ENCODE measurements at places on chromosomes 12 and 14.
A peak's percentile ranks its signal among the peaks of the same experiment; 100 is the strongest.

GRCh38 chr12:78406828-78407227 is 457.7 kb upstream of the SYT1 start:
- no peak for DNase-seq

DNA sequence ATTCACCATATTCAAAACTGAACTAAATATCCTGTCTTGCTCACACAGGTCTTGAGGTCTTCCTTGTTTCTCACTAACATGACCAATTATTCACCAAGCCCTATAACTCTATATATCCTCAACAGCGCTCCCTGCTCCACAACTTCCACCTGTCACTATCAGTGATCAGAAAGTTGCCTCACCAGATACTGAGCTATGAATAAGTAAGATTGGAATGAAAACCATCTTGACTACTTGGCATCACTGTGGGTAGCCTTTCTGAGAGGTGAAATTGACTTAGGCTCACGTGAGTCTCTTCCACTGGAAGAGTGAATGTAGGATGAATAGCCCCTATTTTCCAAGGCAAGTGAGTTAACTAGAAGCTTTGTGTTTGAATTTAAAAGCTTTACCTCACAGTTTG is 167.1 kb downstream of the PIK3C2G start:
- no peak for DNase-seq

DNA sequence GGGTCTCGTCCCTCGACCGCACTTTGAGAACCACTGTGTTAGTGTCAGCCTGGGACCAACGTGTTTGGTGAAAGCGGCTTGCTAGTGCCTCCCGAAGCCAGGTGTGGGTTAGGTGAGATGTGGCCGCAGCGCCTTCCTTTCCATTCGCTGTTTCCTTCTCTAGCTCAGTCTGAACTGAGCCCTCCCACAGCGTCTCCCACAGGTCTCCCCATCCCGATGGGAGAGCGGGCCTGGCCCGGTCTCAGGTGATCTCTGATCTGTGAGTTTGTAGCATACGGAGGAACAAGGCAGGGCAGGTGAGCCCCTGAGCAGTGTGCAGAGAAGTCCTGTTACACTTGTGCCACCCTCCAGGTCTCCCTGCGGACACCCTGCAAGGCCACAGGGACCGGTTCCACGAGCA is 19.3 kb downstream of the HIP1R start:
- no peak for DNase-seq

DNA sequence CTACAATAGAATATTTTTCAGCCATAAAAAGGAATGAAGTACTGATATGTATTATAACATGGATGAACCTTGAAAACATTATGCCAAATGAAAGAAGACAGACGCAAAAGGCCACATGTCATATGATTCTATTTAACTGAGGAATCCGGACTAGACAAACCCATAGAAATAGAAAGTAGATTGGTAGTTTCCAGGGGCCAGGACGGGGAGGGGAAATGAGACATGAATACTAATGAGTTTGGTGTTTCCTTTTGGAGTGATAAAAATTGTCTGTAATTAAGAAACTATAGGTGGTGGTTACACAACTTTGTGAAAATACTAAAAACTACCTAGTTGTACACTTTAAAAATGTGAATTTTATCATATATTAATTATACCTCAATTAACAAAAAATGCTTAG is 247.6 kb downstream of the BCAT1 start:
- no peak for DNase-seq

GRCh38 chr14:24189059-24189375 is 401 bp upstream of the IPO4 start:
- DNase-seq = no peak

- DNase-seq = no peak
Measured at GRCh38 chr14:71013551-71014192, 106.4 kb downstream of the PCNX1 start.

DNA sequence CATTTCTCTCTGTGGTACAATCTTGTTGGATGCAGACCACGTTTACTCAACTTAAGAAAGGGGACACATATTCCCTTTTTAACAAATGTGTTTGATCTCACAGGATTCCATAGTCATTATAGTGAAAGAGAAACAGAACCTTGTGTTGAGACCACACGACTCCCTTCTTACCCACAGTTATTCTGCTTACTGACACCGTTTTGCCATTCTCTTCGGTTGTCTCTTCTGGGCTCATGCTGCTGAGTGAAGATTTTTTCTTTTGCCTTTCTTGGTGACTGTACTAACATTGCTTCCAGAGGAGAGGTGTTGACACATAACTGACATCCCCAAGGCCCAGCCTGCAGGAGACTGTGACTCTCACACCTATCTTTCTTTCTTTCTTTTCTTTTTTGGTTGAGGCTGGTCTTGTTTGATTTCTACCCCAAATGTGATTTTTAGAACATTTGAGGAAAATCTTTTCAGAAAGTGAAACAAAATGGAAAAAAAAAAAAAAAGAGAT is 61.2 kb upstream of the OTOGL start:
- no peak for DNase-seq

DNA sequence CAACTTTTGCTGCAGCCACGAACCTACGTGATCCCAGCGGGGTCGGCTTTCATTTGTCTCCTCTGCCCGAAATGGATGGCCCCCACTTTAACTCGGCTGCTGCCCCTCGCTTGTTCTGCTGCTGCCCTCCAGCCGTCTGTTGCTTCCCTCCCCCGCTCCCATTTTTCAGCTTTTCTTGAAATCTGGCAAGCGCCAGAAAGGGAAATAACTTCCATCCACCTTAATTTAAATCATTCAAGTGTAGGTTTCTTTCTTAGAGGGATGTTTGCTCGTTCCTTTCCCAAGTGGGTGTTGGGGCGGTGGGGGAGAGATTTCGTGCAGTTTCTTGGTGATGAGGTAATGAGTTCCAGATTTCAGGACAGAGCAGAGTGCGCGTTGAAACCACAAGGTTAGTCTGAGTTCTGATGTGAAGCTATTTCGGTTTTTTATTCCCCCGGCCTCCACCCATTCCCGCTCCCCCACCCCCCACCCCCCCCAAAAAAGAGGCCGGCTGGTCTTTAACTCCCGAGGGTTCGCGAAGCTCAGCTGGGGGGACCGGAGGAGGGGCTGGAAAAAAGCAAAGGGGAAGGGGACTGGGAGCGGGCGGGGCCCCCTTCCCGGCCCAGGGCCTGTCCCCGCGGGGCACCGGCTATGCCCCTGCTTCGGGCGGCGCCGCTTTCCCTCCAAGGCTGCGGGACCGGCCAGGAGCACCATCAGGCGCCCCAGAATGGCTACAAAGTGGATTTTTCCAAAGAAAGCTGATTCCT is 2.2 kb upstream of the ZFP36L1 start:
- peak; percentile 73 for DNase-seq

GRCh38 chr12:68331500-68331868 is 678 bp downstream of the MDM1 start:
- no peak for DNase-seq

GRCh38 chr14:100673085-100673806 is 53.4 kb upstream of the DLK1 start:
- DNase-seq = no peak
